Stimulated activated CD4-positive, alpha-beta T cell treated with anti-CD3 and anti-CD28 coated beads, Interleukin-15, amount 100 ng/mL, for 1 hour (primary cell): ENCODE measurements at places on chromosomes 11 and 22.

DNA sequence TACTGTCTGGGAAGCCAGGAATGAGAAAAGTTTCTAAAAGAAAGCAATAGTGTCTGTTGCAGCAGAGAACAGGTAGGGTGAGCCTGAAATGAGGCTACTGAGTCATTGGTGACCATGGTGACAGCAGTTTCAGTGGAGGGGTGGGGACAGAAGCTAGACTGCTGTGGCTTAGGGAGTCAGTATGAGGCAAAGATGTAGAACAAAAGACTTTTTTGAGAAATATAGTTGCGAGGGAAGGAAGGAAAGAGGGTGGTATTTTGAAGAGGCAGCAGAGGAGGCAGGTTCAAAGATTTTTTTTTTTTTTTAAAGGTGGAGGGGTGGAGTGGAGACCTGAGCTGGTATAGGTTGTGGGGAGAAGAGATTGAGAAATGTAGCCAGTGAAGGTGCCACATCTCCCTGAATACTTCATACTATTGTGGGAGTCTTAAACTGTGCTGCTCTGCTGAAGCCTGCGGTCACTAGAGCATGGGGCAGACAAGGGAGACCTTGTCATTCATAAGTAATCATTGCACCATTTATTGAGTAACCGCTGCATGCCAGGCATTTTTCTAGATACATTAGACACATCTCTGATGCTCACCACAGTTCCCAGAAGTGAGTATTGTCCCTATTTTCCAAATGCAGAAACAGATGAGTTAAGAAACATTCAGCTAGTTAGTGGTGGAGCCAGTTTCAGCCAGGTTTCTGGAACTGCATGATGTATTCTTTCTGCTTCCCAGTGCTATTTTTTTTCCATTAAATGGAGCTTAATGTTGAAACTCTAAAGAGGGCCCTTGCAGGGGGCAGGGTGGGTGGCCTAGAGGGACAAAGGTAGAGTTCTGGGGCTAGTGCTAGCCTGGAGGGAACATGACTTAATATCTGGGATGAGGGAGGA lies 49.9 kb downstream of the STIM1 start:
- DNase-seq, result peak; percentile 30

DNA sequence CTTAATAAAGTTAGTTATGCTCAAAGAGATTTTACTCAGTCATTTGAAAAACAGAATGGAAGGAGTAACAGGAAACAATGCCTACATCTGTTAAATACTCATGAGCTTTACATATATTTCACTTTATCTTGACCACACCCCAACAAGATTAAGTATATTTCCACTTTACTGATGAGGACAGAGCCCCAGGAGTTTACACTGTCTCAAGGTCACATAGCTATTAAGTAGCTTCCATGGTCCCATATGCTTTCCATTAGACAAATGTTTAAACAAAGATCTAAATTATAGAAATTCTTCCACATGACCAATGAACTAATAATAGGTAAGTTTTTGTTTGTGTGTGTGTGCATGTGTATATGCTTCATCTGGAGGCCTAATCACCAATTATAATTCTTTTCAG lies 30.2 kb downstream of the MRTFA start:
- no peak for DNase-seq

DNA sequence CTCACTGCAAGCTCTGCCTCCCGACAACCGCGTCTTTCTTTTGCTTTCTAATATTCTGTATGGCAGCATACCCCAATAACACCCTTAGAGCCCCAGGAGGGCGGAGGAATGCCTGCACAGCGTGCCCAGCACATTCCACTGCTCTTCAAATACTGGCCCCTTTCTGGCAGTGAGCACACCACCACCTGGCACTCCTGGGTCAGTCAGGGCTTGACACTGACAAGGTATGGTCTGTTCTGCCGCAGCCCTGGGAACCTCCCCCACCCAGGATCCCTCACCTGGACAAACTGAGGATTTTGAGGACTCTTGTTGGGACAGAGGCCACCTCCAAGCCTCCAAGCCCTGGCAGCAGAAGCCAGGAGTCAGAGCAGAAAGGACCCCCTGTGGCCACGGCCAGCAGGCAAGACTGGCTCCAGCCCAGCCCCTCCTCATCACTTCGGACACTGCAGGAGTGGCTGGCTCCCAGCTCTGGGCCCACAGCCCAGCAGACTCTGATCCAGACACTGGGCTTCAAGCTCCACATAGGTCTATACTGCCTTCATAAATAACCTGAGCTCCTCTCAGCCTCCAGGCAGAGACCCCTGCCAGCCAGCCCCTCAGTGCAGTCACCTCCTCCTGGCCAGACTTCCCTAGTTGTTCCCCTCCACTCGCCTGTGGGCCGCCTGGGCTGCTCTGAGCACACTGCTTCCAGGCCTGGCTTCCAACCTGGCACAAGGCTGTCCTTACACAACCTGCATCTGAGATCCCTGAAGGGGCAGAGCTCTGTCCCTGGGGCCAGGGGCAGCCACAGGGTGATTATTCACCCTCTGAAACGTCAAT lies 14.5 kb downstream of the CARS1 start:
- no peak for DNase-seq

DNA sequence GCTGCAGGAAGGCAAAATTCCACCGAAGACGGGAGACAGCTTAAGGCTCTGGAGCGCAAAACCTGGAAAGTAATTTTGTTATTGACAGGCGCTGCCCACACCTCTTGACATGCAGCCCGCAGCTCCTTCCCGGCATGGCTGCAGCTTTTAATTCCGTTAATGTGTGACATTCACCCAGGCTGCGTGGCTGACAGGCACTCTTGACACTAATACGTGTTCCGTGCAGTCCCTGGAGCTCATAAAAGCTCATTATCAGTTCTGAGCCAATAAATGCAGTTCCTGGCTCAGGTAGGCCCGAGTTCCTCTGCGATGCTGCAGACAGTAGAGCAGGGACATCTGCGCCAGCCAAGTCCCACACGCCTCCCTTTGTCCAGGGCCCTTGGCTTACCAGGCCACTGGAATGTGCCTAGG lies 34.8 kb downstream of the TSPAN18 start:
- DNase-seq, result no peak

DNA sequence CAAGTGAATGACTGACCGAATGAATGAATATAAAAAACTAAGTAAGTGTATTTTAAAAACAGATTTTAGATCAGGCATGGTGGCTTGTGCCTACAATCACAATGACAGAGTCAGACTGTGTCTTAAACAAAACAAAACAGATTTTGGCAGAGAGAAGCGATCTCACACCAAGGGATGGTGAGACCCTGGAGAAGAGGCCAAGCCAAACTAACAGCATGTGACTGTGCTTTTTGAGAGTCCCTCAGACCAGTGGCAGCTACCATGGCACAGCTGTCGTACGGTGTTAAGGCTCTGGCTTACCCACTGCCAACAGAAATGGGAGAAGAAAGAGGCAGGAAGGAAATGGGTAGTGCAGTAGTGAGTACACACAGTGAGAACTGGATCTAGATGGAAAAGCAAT lies 60.6 kb downstream of the SGSM3 start:
- no peak for DNase-seq

DNA sequence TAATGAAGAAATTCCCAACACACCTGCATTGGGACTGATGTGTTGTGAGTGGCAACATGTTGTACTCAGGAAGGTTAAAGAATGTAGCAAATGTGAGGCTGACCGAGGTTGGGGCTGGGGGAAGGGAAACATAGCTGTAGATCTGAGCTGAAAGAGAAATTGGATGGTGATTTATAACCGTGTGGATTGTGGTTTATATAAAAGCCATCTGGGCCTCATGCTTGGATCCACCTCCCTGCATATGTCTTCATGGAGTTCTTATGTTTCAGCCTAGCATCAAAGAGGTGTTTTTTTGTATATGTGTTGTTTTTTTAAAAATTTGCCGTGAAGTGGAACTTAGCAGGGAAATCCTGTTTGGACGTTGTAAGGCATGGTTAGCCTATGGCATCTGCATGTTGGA lies 141.3 kb downstream of the NAV2 start:
- no peak for DNase-seq

- no peak for DNase-seq
Observed at GRCh38 chr11:35134403-35135148, 4.4 kb upstream of the CD44 start.

DNA sequence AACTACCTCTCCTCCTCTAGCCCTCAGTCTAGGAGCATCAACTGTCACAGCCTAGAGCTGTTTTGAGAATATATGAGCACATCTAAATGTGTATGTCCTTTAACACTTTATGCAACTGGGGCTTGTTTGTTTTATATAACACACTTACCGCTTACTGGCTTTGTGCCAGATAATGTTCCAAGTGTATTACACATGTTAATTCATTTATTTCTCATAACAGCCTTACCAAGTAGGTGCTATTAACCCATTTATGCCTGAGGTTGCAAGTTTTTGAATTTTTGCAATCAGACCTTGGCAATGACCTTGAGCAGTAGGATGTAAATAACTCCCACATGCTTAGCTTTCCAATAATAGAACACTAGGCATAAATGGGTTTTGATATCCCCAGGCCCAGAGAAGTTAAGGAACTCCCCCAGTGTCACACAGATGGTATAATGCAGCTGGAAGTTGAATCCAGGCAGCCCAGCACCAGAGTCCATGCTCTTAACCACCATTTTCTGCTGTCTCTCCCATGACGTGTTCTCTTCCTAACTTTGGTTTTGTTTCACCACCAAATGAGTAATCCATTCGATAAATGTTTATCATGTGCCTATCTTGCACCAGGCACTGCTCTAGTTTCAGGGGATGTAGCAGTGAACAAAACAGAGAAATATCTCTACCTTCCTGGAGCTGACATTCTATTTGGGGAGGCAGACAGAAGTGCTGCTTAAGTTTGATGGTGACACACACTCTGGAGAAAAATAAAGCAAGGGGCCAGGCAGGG lies 23.1 kb downstream of the PRDM11 start:
- DNase-seq, result no peak

- no peak for DNase-seq
Observed at GRCh38 chr11:96324912-96325311, 18.1 kb downstream of the MAML2 start.

DNA sequence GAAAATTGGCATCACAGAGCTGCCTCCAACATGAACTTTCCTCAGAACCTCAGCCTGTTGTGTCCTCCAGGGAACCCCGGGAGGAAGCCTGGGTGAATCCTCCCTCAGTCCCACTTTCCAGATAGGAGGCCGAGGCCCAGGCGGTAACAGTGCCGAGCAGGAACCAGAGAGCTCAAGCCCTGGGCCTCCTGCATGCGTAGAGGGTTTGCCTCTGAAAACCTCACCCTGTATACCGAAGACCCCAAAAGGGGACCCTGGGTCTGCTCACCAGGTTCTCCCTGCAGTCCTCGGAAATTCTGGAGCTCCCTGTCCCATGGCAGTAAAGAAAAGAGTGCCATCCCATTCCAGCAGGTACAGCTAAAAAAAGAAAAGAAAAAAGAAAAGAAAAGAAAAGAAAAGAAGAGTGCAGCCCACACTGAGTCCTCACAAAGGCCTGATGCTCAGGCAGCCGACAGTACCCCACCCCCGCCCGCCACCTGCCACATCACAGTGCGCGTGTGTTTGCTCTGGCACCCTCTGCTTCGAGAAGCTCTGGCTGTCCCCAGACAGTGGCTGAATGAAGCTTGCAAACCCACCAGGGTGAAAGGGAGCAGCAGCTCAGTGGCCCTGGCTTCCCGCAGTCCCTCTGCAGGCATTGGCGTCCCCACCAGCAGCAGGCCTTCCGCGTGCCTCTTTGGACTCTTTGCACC lies 28.4 kb upstream of the FADD start:
- DNase-seq, result no peak

DNA sequence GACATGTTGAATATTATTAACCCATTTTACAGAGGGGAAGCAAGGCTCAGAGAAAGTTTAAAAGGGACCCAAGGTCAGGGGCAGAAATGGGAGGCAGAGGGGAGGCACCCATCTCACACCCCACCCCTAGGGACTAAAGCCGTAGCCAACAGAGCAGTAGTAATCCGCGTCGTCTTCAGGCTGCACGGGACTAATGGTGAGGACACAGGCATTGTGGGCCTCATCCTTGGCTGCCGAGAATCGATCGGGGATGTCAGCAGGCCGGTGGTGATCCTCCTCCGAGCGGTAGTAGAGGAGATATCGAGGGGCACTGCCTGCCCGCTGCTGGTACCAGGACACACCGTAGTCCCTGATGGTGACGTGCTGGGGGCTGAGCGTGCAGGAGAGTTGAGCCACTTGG lies 1.5 kb downstream of the VPREB3 start:
- DNase-seq, result no peak

- DNase-seq, result no peak
Observed at GRCh38 chr22:17451316-17451715, 82.1 kb downstream of the CECR2 start.

GRCh38 chr11:73760135-73760678 lies 667 bp downstream of the RAB6A start:
- no peak for DNase-seq

DNA sequence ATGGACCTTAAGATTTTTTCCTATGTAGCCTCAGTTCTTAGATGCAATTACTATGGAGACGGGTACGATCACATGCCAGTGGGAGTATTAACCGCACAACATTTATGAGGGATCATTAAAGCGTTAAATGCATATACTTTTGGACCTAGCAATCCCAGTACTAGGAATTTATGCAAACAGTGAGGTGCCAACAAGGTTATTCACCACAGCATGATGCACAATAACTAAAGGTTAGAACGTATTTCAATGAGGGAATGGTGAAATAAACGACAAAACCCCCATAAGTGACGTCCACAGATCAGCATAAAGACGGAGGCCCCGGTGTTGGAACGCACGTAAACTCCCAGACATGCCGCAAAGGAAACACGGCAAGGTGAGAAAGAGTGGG lies 539 bp downstream of the SIRT3 start:
- DNase-seq, result peak; percentile 48

DNA sequence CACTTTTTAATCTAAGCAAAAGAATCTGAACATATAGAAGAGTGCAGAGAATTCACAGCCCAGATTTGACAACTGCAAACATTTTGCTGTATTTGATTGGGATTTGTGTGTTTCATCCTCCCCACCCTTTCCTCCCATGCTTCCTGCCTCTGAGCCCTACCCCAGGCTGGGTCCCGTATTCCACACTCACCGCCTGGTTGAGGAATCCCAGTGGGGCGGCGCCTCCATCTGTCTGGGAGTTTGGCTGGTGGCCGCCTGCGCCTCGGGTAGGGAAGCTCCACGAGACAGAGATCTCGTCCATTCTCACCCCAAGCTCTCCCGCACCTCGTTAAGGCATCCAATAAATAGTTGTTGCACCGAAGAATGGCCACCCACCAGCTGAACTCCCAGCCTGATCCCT lies 105.9 kb upstream of the SLC22A12 start:
- DNase-seq, result no peak

GRCh38 chr11:19121646-19122045 lies 4.7 kb downstream of the ZDHHC13 start:
- DNase-seq, result no peak

GRCh38 chr22:44455963-44456358 lies 42.1 kb downstream of the RTL6 start:
- no peak for DNase-seq

- no peak for DNase-seq
Observed at GRCh38 chr11:45323601-45324249, 37.6 kb upstream of the SYT13 start.

- DNase-seq, result no peak
Observed at GRCh38 chr11:135062994-135063393, 651.0 kb upstream of the B3GAT1 start.

GRCh38 chr11:10309163-10310093 lies 4.6 kb downstream of the ADM start:
- no peak for DNase-seq
